ENCODE measurements at places on chromosomes 11 and 22. TPM values are rescaled to one million over a fixed set of nuclear protein-coding genes. Genes with fewer than 3 reads are reported as not detected.

Gene OR8D4
- 0.06 TPM for polyA plus RNA-seq

Gene OR5A1
- not detected for polyA plus RNA-seq

Gene CSRP3
- polyA plus RNA-seq = 0.43 TPM

Gene BTBD18
- polyA plus RNA-seq = 0.48 TPM

Gene RAB3IL1
- polyA plus RNA-seq = 7.4 TPM

Gene LGR4
- polyA plus RNA-seq = 12.3 TPM

Gene FBLN1
- polyA plus RNA-seq = 312 TPM

Gene TMEM132A
- polyA plus RNA-seq = 35.8 TPM

Gene SMIM38
- 1.1 TPM for polyA plus RNA-seq

Gene SMIM35
- polyA plus RNA-seq = 0.27 TPM

Gene SLC22A25
- 0.16 TPM for polyA plus RNA-seq

Gene RASSF10
- 20.3 TPM for polyA plus RNA-seq

Gene TMEM86A
- polyA plus RNA-seq = 3.4 TPM

Gene MMP8
- 0.22 TPM for polyA plus RNA-seq

Gene KCNQ1
- polyA plus RNA-seq = 6.2 TPM

Gene SLC17A6
- polyA plus RNA-seq = not detected

Gene KRTAP5-8
- polyA plus RNA-seq = not detected

Gene SLCO2B1
- polyA plus RNA-seq = 22.4 TPM

Gene DESI1
- 28.7 TPM for polyA plus RNA-seq

Gene APOBEC3F
- polyA plus RNA-seq = 11.4 TPM

Gene APOA4
- polyA plus RNA-seq = not detected

Data from right lung (tissue), 10 donors.